CD4-positive, alpha-beta memory T cell (primary cell): ENCODE measurements at places on chromosomes 2 and 18.

DNA sequence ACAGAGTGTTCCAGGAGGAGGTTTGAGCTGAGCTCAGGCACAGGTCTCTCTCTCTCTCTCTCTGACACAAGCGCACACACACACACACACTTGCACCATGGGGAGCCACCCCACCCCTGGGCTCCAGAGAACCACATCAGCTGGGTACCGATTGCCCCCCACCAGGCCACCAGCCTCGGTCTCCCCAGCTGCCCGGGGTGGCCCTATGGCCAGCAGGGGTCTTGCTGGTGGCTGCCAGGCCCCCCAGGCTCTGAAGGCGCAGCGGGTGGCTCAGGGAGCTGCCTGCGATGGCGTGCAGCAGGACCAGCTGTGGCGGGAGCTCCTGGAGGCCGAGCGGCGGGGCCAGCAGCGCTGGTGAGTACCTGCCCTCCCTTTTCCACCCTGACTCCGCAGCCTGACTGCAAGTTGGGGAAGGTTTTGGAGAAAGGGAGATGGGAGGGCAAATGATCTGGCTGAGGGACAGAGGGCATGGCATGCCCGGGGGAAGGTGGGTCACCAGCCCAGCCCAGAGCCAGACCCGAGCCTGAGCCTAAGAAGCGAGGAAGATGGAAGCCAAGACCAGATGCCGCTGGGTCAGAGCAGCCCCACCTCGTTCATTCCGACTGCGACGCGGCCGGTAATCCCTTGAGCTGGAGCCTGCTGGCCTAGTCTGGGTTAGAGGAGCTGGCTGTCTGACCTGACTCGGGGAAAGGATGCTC is 21.9 kb upstream of the SLC66A3 start:
- no peak for DNase-seq

- DNase-seq = no peak
These were observed 10.3 kb downstream of the MBD5 start for GRCh38 chr2:148031152-148031551.

DNA sequence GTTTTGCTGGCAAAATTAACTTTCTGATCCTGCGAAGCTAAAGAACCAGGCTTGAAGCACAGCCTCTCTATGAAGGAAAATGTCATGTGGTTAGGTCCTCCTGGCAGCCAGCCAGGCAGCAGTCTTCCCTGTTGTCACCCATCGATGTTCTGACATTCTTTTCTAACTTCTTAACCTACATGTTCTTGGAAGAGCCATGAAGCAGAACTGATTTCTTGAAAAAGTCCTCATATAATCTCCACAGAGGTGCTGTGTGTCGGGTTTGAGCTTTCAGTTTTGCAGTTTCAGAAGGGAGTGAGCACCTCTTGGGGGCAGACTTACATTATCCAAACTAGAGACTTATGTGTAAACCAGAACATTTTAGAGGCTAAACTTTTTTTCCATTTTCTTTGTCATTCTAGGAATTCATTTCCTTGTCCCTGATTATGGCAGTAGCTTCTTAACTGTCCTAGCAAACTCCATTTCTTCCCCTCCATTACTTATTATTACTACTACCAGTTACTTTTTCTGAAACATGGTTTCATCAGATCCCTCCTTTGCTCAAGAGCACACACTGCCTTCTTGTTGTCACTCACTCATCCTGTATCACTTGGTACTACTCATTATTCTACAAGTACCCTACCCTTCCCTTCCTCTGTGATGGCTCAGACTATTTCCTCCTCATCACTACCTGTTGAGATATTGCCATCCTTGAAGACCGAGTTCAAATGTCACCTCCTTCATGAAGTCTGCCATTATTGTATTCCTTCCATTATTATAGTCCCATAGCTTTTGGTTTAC is 31.1 kb downstream of the DOK1 start:
- no peak for DNase-seq

- DNase-seq = no peak
These were observed 80.0 kb upstream of the TMEM200C start for GRCh38 chr18:5975111-5976002.

DNA sequence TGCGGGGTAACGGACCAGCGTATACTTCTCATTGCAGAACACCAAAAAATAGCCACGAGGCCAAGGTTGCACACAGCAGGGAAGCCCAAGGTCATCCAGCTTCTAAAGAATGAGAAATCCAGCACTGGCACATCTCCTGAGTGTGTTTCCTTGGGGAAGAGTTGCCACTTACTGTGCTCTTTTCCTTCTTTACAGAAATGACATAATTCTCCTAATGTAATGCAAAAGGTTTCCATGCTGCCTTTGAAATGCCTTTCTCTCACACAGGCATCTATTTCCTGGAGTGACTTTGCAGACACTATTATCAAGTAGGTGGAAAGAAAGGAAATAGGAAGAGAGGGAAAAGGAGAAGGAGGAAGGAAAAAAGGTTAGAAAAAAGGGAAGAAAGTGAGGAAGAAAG is 862.1 kb upstream of the CELF4 start:
- DNase-seq = no peak
